ENCODE measurements at places on chromosomes 4 and X.
A peak's percentile ranks its signal among the peaks of the same experiment; 100 is the strongest.

GRCh38 chrX:76428243-76429130 lies 977 bp downstream of the MAGEE1 start:
- H3K4me1 ChIP-seq: no peaks in the 10 kb centered on the region
- H3K4me3 ChIP-seq: peak overlapping the region; percentile 54
- DNase-seq: no peak
- H3K27me3 ChIP-seq: no peaks in the 10 kb centered on the region

DNA sequence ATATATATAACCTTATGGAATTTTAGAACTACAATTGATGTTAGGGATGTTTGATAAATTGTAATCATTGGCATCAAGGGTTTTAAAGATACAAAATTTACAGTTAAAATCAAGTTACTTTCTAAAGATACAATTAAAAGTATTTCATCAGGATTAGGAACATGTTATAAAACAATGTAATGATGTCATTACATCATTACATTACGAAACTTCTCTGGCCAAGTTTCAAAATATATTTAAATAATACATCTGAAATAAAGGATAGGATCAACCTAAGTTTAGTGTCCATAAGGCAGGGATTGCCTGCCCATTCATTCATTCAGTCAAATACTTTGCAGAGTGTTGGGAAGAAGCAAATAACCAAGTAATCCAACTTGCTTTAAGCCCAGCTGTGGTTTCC lies 75.1 kb downstream of the TENM3 start:
- no peaks in the 10 kb centered on the region for H3K4me1 ChIP-seq
- H3K27ac ChIP-seq: no peak overlapping the region
- no peaks in the 10 kb centered on the region for H3K27me3 ChIP-seq
- DNase-seq: no peak

- no peaks in the 10 kb centered on the region for H3K4me1 ChIP-seq
- no peak overlapping the region for H3K27ac ChIP-seq
- H3K36me3 ChIP-seq: no peaks in the 10 kb centered on the region
- DNase-seq: no peak
- no peaks in the 10 kb centered on the region for H3K27me3 ChIP-seq
- H3K4me3 ChIP-seq: no peak overlapping the region
Measured at GRCh38 chr4:29459926-29460325, 1260.2 kb upstream of the PCDH7 start.

DNA sequence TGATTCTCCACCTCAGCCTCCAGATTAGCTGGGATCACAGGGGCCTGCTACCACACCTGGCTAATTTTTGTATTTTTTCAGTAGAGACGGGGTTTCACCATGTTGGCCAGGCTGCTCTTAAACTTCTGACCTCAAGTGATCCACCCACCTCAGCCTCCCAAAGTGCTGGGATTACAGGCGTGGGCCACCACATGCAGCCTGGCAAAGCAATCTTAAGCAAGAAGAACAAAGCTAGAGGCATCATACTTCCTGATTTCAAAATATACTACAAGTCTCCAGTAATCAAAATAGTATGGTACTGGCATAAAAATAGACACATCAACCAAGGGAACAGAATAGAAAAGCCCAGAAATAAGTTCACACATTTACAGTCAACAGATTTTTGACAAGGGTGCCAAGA lies 12.8 kb upstream of the F8A1 start:
- H3K36me3 ChIP-seq: no peaks in the 10 kb centered on the region
- no peak overlapping the region for H3K27ac ChIP-seq
- H3K4me1 ChIP-seq: no peaks in the 10 kb centered on the region
- DNase-seq: no peak

GRCh38 chr4:22167201-22167600 lies 218.6 kb upstream of the KCNIP4 start:
- no peaks in the 10 kb centered on the region for H3K36me3 ChIP-seq
- H3K4me3 ChIP-seq: no peak overlapping the region
- no peak for DNase-seq
- H3K27ac ChIP-seq: no peak overlapping the region

GRCh38 chrX:38095971-38096529 lies 89.7 kb downstream of the SYTL5 start:
- peaks cover 8% of the 10 kb centered on the region for H3K27me3 ChIP-seq
- DNase-seq: no peak
- H3K4me1 ChIP-seq: no peaks in the 10 kb centered on the region
- H3K4me3 ChIP-seq: no peak overlapping the region
- H3K36me3 ChIP-seq: no peaks in the 10 kb centered on the region

DNA sequence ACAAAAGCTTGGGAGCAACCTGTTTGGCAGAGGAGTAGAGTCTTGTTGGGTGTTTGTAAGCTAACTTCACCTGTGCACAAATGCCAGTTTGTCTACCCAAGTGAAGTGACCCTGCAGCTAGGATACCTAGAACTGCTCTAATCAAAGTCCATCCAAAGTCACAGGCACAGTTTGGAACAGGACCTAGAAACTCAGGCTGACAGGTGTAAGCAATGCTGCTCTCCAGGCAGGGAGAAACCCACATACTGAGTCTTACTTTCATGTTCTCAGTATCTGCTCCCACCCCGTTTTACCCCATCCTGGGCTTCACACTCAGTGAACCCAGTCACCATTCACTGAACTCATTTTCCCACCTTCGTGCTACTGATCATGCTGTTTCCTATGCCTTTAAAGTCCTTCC lies 40.3 kb downstream of the MAML3 start:
- H3K4me3 ChIP-seq: no peak overlapping the region
- no peaks in the 10 kb centered on the region for H3K27me3 ChIP-seq
- H3K4me1 ChIP-seq: peaks cover 8% of the 10 kb centered on the region
- no peak for DNase-seq
- no peak overlapping the region for H3K27ac ChIP-seq
- no peaks in the 10 kb centered on the region for H3K36me3 ChIP-seq

DNA sequence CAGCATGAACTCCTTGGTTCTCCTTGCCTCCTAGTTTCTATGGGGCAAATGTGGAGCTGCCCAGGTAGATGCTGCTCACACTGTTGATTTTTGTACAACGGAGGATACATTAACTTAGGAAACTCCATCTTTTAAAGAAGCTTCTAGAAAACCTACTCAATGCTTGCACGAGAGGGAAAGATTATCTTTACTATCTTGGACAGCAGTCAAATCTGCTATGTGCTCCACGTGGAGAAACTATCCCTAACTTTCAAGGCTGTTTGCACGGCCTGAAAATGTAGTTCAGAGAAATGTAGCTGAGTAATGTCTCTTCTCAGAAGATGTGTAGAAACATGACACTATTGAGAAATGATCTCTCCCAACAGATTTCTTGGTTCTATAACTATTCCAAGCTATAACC lies 1530.9 kb upstream of the PABPC4L start:
- no peak overlapping the region for H3K27ac ChIP-seq
- H3K4me1 ChIP-seq: no peaks in the 10 kb centered on the region
- H3K4me3 ChIP-seq: no peak overlapping the region
- no peaks in the 10 kb centered on the region for H3K27me3 ChIP-seq
- DNase-seq: no peak
- H3K36me3 ChIP-seq: no peaks in the 10 kb centered on the region

DNA sequence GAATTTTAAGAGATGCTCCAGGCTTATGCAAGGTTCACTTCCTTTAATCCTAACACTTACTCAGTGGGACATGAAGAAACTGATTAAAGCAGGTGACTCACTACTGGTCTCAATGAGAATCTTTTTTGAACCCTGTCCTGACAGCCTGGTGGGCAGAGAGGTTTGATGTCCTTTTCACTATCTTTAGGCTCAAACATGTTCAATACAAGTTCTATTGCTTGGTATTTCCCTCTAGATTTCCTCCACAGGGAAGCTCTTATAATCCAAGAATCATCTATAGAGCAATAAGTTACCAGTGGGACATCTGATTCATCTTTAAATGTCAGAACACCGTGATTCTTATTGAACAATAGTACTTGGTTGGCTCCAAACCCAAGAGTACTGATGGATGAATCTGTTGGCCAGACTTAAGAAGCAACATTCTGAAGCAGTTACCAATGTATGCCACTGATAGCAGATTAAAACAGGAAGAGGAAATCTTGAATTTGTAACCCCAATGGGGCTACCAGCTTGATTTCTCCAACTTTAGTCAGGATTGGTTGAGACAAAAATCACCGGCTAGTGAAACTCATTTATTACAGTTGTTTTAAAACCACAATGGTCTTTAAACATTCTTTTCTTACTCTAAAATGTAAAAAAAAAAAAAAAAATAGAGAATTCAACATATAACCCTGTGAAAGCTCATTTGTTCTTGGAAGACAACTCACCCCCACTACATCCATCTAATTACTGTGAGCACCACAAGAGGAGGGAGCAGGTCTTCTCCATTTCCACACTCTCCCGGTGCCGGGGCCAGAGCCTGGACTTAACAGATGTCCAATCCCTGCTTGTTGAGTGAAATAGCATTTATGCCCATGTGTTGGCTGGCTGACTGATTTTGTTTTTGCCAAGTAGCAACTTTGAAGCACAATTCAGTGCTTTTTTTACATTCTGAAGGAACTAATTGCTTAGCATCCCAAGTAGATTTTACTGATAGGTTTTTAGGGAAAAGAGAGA lies 43.3 kb downstream of the FGFBP1 start:
- no peak for DNase-seq
- H3K27ac ChIP-seq: no peak overlapping the region
- H3K27me3 ChIP-seq: no peaks in the 10 kb centered on the region
- no peaks in the 10 kb centered on the region for H3K36me3 ChIP-seq

DNA sequence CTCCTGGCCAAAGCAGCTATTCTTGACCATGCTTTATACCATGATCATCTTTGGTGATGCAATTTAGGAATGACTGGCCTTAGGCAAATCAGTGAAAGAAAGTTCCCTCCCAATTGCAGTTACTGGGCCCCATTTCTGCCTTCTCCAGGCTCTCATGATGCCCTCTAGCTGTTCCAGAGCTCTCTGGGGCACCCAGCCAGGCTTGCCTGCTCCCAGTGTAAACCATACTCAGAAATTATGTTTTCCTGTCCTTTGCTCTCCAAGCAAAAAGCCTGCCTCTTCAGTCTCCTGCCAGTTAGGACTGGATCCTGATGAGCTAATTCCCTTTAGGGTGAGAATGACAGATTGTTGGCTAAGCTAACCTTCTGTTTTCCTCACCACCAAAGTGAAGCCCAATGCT lies 85.3 kb upstream of the RBPJ start:
- no peaks in the 10 kb centered on the region for H3K36me3 ChIP-seq
- H3K4me1 ChIP-seq: no peaks in the 10 kb centered on the region
- no peak overlapping the region for H3K27ac ChIP-seq
- no peaks in the 10 kb centered on the region for H3K27me3 ChIP-seq
- peak; percentile 38 for DNase-seq

- H3K27me3 ChIP-seq: no peaks in the 10 kb centered on the region
- no peak overlapping the region for H3K4me3 ChIP-seq
- no peak for DNase-seq
- H3K4me1 ChIP-seq: no peaks in the 10 kb centered on the region
- H3K36me3 ChIP-seq: no peaks in the 10 kb centered on the region
- no peak overlapping the region for H3K27ac ChIP-seq
Measured at GRCh38 chr4:8015512-8015911, 75.9 kb upstream of the AFAP1 start.

DNA sequence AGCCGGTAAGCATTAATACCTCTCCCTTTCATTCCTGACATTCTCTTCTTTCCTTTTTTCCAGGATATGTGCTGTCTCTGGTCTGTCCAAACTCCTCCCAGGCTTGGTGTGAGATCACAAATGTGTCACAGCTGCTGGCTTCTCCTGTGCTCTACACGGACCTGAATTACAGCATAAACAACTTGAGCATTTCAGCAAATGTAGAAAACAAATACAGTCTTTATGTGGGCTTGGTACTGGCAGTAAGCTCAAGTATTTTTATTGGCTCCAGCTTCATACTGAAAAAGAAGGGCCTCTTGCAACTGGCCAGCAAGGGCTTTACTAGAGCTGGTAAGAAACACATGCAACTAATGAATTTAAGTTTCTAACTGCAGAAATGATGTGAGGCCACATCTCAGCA lies 8.4 kb downstream of the NIPAL1 start:
- H3K36me3 ChIP-seq: no peaks in the 10 kb centered on the region
- peak overlapping the region; percentile 87 for H3K27ac ChIP-seq
- no peak overlapping the region for H3K4me3 ChIP-seq
- H3K27me3 ChIP-seq: no peaks in the 10 kb centered on the region

DNA sequence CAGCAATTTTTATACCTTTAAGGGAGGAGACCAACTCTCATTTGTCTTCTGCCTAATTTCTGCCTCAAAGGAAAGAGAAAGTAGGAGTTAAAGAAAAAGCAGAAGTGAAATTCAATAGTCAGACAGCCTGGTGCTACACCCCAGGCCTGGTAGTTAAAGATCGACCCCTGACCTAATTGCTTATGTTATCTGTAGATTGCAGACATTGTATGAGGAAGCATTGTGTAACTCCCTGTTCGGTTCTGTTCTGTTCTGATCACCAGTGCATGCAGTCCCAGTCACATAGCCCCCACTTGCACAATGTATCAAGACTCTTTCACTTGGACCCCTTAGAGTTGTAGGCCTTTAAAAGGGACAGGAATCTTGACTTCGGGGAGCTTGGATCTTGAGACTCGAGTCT lies 335.9 kb upstream of the AR start:
- H3K4me1 ChIP-seq: no peaks in the 10 kb centered on the region
- no peaks in the 10 kb centered on the region for H3K36me3 ChIP-seq
- H3K27ac ChIP-seq: no peak overlapping the region
- no peaks in the 10 kb centered on the region for H3K27me3 ChIP-seq
- DNase-seq: no peak

DNA sequence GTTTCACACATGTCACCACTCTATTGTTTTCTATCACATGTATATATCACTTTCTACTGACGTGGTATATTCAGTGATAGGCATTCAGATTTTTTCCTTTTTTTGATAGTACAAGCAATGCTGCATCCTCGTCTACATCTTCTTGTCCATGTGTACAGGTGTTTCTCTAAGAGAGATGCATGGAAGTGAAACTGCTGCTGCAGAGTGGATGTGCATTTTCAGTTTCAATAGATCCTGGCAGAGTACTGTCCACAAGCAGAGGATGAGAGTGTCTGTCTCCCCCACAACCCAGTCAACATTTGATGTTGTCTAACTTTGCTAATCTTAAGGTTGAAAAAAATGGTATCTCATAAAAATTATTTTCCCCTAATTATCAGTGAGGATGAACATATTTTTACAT lies 194.0 kb upstream of the CASK start:
- H3K36me3 ChIP-seq: no peaks in the 10 kb centered on the region
- H3K4me1 ChIP-seq: no peaks in the 10 kb centered on the region
- H3K27ac ChIP-seq: no peak overlapping the region
- no peaks in the 10 kb centered on the region for H3K27me3 ChIP-seq

- DNase-seq: no peak
- H3K4me1 ChIP-seq: no peaks in the 10 kb centered on the region
- peaks cover 5% of the 10 kb centered on the region for H3K27me3 ChIP-seq
- no peak overlapping the region for H3K4me3 ChIP-seq
Measured at GRCh38 chrX:133776072-133776471, 209.3 kb downstream of the GPC3 start.

DNA sequence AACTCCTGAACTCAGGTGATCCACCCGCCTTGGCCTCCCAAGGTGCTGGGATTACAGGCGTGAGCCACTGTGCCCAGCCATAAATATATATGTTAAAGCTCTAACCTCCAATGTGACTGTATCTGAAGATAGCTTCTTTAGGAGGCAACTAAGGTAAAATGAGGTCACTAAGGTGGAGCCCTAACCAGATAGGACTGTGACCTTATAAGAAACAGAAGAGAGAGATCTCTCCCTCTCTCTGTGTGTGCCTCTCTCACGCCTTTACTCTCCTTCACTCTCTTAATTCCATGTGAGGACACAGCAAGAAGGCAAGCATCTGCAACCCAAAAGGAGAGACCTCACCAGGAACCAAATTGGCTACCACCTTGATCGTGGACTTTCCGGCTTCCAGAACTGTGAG lies 926 bp upstream of the MAGIX start:
- no peak for DNase-seq
- H3K4me1 ChIP-seq: no peaks in the 10 kb centered on the region
- no peak overlapping the region for H3K4me3 ChIP-seq
- H3K27me3 ChIP-seq: no peaks in the 10 kb centered on the region
- no peaks in the 10 kb centered on the region for H3K36me3 ChIP-seq

Measured in tibial nerve (tissue), 4 donors.